NCI-H1048 (cell line): ENCODE measurements at places on chromosomes 6 and 20.

DNA sequence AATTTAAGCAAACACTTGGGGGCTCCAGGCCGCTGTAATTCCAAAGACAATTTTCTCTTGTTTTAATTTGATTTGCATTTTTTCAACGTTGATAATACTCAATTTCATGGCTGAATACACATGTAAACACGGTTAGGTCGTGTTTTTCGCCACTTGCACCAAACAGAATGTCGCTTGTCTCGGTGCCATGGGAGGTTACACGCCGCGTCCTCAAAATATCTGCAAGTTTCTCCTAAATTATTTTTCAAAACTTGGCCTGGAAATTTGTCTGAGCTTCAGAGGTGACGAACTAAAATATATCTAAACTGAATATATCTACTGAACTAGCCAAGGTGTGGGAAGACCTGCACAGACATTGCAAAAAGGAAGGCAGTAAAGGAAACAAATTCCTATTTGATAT is 15.0 kb downstream of the FOXA2 start:
- no peak for DNase-seq

DNA sequence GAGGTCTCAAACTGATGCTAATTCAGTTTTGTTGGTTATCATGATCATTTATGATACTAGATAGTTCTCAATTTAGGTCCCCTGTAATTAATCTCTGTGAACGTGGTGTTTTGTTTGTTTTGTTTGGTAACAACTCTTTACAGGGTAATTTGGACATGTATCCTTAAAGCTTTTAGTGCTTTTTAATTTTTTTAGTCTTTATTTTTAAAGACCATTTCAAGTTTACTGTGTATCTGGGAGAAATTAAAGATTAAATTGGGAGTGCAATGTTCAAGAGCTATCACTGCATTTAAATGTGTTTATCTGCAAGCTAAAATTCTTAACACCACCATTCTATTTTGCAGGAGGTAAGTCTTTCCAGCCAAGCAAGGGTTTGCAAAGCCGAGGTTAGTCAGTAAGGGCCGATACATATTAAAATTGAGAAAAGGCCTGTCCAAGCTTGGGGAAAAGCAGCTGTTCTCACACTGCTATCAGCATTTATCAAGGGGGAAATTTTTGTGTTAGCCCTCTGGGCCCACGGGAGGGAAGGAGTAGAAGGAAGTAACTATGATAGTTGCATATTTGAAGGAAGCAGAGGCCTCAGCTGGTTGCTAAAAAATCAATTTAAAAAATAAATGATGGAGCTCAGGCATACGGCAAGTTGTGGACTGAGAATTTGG is 59.3 kb upstream of the ZNF217 start:
- DNase-seq: no peak

GRCh38 chr6:11563793-11564192 is 26.2 kb downstream of the TMEM170B start:
- DNase-seq: no peak

DNA sequence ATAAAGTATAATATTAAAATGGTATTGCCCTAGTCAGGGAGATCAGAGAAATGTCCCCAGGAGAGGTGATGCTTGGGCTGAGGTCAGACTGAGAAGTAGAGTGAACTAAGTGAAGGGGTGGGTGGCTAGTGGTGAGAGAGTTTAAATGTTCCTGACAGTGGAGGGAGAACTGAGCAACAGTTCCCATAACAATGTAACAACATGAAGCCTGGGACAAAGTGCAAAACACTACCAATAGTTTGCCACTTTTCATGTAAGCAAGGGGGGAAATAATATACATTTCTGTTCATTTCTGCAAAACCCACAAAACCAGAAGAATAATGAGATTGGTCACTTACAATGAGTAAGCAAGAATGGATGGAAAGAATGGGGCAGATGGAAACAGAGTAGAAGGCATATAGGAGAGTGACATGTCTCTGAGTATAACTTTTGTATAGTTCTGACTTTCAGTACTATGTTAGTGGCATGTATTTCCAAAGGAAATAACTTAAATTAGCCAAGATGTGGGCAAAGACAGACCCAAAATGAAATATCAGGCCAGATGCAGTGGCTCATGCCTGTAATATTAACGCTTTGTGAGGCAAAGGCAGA is 13.3 kb upstream of the FAXC start:
- DNase-seq: no peak

DNA sequence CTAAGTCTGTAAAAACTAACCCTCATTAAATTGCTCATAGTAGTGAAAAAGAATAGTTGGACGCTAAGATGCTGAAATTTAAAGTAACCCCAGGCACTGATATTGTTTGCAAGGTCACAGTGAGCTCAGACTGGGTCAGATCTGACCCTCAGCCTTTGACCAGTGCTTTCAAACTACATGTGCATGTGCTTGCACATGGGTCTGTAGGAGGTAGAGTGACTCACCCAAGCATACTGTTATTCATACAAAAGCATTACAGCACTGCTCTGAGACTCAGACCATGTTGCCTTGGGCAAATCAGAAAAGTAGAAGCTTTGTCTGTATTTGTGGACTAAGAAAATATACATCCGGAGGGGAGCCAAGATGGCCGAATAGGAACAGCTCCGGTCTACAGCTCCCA is 326.4 kb upstream of the MARCKS start:
- no peak for DNase-seq

DNA sequence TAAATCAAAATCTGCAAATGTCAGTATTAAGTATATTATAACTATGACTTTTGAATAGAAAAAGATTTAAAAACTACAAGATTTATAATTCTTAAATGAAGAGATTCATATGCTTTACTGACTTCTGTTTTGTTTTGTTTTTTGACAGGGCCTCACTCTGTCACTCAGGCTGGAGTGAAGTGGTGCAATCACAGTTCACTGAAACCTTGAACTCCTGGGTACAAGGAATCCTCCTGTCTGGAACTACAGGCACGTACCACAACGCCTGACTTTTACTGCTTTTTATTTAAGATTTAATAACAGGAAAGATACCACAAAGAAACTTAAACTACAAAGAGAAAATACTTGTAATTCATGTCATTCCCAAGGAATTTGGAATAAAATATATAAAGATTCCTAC is 940.2 kb upstream of the CITED2 start:
- DNase-seq: no peak
